NK-92 treated with Interleukin-12 subunit alpha and Interleukin-12 subunit beta, amount 100 ng/mL, for 24 hours (cell line): ENCODE measurements at places on chromosomes 2 and 18.

DNA sequence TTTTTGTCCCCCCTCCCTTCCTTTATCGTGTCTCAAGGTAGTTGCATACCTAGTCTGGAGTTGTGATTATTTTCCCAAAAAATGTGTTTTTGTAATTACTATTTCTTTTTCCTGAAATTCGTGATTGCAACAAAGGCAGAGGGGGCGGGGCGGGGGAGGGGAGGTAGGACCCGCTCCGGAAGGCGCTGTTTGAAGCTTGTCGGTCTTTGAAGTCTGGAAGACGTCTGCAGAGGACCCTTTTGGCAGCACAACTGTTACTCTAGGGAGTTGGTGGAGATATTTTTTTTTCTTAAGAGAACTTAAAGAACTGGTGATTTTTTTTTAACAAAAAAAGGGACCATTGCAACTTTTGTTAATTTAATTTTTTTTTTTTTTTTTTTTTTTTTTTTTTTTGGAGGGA lies 2.1 kb downstream of the SOX11 start:
- DNase-seq = no peak

DNA sequence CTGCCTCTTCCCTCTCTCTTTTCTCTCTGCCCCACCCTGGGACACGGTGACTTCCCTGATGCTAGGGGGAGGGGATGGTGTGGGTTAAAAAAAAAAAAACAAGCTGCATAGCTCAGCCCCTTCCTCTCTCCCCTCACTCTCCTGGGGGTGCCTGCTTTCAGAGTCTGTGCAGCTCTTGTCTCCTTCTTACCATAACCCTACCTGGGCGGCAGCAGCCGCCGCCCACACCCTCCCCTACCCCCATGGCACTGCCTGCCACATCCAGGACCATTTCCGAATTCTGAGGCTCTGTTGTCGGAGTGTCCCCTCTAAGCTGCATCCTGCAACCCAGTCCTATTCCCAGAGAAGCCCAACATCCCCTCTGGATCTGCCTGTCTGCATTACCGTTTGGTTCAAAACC lies 16.0 kb downstream of the TTC32 start:
- no peak for DNase-seq

DNA sequence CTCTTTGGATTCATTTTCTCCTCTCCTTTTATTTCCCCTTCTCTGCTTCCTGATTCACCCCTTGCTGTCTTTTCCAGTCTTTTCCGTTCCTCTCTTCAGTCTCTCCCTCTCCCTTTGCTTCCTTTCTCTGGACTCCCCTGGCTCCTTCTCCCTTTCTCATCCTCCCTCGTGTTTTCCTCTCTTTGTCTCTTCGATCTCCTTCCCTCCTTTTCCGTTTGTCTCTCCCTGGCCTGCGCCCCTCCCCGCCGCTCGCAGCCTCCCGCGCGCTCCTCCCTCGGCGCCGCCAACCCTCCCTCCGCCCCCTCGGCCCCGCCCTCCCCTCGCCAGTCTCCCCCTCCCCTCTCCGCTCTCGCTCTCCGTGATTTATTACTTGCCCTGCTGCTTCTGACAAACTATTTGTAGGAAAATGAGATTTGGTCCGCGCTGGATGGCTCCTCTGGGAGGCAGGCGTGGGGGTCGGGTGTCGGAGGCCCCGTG lies 46.0 kb upstream of the PAX8 start:
- no peak for DNase-seq

GRCh38 chr2:240179941-240180666 lies 39.6 kb upstream of the OTOS start:
- no peak for DNase-seq

DNA sequence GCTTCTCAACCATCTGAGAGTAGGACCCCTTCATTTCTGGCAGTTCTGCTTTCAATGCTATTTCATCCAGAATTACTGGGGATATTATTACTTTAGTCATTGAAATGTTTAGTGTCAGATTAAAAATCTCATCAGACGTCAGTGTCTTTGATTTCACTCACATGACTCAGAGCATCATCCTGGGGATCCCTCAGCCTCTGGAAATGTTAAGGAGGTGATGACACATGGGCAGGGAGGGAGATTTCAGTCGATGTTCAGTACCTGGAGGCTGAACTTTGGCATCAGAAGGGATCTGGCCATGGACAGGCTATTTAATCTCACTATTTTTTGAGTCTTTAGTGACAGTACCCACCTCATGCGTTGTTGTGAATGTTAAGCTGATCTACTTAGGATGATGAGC lies 39.1 kb downstream of the OSBPL6 start:
- no peak for DNase-seq

GRCh38 chr2:235383272-235383843 lies 110.5 kb upstream of the AGAP1 start:
- DNase-seq = no peak

GRCh38 chr2:105378276-105378840 lies 20.5 kb downstream of the FHL2 start:
- no peak for DNase-seq

DNA sequence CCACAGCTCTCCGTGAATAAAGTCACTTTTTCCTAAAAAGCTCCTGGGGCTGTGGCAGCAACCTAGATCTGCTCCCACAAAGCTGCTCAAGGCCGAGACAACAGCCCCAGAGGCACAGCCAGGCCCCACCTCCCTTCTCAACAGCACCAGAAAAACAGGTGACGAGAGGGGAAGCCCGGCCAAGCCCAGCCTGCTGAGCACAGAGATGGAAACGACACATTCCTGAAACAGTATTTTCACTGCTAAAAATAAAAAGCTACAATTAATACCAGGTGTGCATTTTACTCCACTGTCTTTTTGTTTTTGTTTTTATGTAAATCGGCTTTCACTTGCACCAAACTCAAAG lies 199.3 kb downstream of the HDAC4 start:
- DNase-seq = no peak

DNA sequence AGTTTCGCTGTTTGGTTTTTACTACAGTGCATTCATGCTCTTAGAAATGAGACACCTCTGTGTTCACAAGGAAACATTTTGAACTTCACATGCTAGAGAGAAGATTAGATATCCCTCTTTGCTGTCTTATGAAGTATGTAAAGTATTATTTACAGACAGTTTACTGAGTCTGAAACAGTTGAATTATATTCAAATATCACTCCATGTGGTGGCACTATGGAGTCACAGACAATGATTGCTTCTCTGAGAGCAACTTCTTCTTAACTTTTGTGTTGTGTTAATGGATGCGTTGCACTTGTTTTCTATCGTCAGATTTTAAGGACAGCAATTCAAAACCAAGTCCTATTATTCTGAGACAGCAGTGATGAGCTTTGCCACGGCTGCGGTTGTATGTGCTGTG lies 823.6 kb downstream of the GALR1 start:
- no peak for DNase-seq

- no peak for DNase-seq
These were observed 345.0 kb downstream of the NCKAP5 start for GRCh38 chr2:133223226-133223625.

DNA sequence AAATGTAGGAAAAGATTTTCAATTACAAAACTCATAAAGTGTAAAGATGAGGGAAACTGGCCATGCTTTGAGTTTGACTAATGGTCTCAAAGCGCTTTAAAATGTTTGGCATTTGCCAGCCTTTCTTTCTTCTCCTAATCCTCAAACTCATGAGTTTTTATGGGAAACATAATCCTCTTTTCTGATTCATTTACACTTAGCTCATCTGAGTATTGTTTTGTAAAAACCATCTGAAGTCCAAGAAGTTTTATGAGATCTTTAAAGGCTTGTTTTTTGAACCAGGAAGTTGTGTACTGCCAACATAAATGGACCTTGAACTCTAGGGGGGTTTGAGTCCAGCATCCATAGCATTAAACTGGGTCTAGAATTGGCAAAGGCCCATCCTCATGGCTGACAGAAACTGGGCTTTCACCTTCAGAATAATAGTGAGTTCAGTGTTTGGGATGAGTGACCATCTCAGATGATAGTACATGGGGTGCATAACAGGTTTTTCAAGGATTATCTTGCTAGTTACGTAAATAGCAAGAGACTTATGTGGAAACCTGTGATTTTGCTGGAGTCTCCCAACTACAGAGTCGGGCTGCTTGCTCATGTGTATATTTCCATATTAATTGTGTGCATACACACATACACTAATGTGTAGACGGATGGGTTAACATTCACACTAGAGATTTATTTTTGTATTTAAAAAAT lies 3.8 kb upstream of the LTBP1 start:
- no peak for DNase-seq

DNA sequence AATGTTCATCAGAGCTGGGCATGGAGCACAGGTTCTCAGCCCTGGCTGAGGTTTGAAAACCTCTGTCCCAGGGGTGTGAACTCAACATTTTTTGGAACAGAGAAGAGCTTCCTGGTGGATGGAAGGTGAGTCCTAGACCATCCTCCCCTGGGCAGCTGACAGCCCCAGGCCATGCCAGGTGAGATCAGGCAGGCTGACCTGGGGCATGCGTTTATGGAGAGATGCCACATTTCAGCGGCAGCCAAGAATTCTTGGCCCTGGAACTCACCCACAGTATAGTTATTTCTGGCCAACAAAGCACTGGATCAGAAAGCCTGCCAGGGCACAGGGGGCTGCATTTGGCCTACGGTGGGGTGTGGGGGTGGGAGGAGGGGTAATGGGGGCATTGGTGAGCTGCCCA lies 83.8 kb downstream of the EDAR start:
- no peak for DNase-seq

GRCh38 chr18:71832946-71833617 lies 711.1 kb downstream of the CBLN2 start:
- DNase-seq = no peak

DNA sequence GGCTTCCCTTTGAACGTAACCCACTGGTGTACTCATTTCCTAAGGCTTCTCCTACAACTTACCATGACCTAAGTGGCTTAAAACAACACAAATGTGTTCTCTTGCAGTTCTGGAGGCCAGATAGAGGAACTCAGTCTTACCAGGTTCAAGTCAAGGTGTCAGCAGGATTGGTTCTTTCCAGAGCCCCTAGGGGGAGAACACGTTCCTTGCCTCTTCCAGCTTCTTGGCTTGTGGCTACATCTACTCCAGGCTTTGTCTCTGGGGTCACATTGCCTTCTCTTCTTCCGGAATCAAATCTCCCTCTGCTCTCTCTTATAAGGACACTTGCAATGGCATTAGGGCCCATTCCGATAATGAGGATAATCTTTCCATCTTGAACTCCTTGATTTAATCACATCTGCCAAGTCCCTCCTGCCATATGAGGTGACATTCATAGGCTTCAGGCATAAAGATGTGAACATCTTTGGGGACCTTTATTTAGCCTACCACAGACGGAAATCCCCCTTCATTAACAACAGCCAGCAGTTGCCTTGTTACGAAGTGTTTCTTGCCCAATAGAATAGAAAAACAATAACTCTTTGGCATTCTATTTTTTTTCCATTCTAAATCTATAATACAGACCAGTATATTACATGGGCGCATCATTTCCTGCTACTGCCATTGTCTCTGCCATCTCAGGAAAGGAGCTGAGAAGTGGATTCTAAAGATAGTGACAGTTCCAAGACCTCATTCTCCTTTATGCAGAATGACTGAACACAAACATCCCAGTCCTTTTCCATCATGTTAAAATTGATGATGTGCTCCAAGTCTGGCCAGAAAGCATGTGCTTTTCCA lies 362.0 kb downstream of the ZNF521 start:
- DNase-seq = no peak

DNA sequence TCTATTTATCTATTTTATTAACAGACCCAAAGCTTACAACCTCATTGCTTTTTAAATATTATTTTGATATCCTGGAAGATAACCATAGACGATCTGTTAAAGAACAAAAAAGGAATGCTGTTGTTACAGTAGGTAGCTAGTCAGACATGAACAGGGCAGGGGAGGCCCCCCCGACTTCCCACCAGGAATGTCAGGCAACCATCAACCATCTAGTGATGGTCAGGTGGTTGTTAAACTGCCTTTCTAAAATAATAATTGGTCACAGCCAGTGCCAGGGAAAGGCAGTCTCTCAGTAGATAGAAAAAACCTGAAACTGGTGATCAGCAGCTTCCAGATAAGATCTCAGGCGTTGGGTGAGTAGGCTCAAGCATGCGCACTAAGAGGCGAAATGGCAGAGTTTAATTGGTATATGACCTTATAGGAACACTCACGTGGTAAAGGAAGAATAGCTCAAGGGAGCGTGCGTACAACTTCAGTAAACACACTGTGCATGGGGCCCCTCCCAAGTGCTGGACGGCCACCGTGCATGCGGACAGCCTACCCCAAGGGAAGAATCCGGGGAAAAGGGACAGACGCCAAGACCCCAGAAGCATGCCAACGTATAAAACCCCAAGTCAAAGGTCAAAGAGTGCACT lies 32.5 kb upstream of the CCL20 start:
- no peak for DNase-seq

DNA sequence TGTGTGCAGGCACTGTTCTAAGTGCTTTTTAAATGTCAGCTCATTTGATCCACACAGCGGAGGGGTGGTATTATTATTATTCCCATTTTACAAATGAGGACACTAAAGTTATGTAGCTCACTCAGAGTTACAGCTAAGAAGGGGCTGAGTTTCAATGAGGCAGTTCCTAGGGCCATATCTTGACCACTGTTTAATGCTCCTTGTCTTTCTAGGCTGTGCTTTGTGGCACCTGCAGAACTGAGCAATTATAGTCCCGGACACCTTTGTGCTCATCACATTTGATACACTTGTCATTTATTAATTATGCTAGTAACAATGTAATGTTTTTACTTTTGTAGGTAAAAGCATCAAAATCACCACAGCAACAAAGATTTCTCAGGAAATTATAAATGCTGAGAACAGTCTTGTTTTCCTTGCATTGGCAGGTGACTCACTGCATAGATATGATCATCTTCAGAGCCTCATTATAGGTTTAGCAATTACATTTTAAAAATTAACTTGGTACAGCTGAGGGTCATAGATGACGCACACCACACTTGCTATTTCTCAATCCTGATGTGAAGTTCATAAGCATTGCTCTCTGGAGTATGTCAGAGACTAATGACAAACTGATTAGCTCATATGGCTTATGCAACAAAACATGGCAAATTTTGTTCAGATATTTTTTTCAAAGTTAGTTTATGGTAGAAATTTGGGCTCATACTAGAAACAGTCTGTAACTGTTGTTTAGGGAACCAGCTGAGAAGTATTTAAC lies 366.8 kb downstream of the TGIF1 start:
- DNase-seq = no peak

- DNase-seq = no peak
These were observed 355.0 kb downstream of the SOCS6 start for GRCh38 chr18:70643812-70644211.

- no peak for DNase-seq
These were observed 183.0 kb downstream of the PMAIP1 start for GRCh38 chr18:60082790-60083189.
